Sciatic nerve (tissue), 2 donors: ENCODE measurements at places on chromosomes 5 and 9. TPM values are rescaled to one million over a fixed set of nuclear protein-coding genes. Genes with fewer than 3 reads are reported as not detected.

GRCh38 chr9:96398582-96399324 is 15.2 kb upstream of the SLC35D2 start:
- DNase-seq, result no peak

KCNV2 gene
- total RNA-seq, result not detected

- DNase-seq, result no peak
Measured at GRCh38 chr9:137245450-137246421, 4.6 kb downstream of the TUBB4B start.

DNA sequence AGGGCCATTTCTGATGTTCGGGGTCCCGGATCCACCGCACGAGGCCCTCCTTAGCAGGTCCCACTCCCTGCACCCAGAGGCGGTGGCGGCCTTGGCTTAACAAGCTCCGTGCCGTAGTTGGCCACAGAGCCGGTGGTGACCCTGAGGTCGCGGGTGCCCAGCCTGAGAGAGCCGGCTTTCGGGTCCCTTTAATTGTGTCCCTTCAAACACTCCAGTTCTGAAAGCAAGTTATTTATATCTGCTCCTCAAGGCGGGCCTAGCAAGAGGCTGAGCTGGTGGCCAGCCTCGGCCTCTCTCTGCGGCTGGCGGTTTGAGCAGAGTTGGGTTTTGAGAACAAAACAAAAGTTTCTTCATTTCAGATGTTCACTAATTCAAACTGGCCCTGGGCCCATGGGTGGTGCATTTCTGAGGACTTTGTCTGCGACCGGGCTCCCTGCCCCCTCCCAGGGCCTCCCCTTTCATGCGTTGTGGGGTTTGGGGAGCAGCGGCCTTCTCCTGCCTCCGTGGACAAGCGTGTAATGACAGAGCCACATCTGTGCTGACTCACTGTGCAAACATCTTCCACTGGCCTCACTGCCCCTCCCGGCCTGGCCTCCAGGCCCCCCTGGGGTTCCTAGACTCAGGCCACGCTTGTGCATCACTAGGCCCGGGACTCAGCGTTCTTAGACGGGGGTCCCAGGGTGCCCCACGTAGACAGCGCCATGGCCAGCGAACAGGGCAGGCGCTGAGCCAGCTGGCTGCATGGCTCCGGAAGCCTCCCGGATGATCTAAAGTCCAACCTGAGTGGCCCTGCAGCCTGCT is 49.4 kb upstream of the COL5A1 start:
- peak; percentile 79 for DNase-seq

DNA sequence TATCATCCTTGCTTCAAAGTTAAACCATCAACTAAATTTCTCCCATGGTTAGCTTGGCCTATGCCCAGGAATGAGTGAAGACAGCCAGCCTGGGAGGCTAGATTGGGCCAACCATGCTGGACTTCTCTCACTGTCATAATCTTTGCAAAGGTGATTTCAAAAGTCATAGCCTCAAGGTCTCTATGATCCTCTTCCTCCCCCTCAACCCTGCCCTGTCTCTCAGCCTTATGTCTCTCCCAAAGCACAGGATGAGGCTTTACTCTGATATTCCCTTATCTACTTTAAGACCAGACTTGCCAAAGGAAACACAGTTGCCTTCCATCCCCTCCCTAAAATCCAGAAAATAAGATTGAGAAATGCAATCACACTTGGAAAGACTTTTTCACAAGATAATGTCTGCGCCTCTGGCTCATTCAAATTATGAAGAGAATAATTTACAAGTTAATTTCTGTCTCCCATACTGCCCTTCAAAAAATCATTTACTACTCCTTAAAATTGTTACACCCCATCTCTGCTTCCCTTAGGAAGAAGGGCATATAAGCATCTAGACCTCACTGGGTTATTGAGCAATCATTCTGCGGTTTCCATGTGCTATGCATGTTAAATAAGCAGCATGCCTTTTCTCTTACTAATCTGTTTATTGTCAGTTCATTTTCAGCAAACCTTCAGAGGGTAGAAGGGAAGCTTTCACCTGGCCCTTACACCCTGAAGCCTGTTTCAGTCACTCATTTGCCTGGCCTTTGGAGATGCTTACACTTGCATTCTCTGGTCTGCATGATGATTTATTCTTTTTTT is 113.8 kb upstream of the ANKRD55 start:
- DNase-seq, result no peak

- DNase-seq, result no peak
Measured at GRCh38 chr9:4596165-4596922, 65.8 kb upstream of the PLPP6 start.

TAF11L4 gene
- not detected for total RNA-seq

GRCh38 chr9:125513668-125514413 is 193.2 kb downstream of the MAPKAP1 start:
- no peak for DNase-seq
